T-helper 2 cell treated with Interferon-gamma antibody and Interleukin-4, amounts not matched to agents 100 ng/mL and 5 ng/mL, for 36 hours (primary cell): ENCODE measurements at places on chromosomes 3 and 15. TPM values are rescaled to one million over a fixed set of nuclear protein-coding genes. Genes with fewer than 3 reads are reported as not detected.

Gene EPHB3
- 0.05 and 0.14 TPM in 2 replicates for total RNA-seq

Gene MESP1
- total RNA-seq, result 1.8 and 2.8 TPM in 2 replicates

Gene BLOC1S6
- total RNA-seq, result 36.3 and 37.1 TPM in 2 replicates

Gene CPNE9
- 0.20 and 0.36 TPM in 2 replicates for total RNA-seq

Gene HGD
- total RNA-seq, result 0.50 and 0.64 TPM in 2 replicates

Gene CAND2
- 1.1 and 1.7 TPM in 2 replicates for total RNA-seq

Gene DBR1
- total RNA-seq, result 21.5 and 22.2 TPM in 2 replicates

Gene OR5AC2
- total RNA-seq, result not detected in 2 replicates

Gene MAPKAPK3
- 157 and 159 TPM in 2 replicates for total RNA-seq

Gene ABI3BP
- total RNA-seq, result not detected in 2 replicates

Gene ANKUB1
- total RNA-seq, result not detected in 2 replicates

Gene TMEM158
- total RNA-seq, result 1.0 and 1.1 TPM in 2 replicates

Gene GOLGA6D
- not detected in 2 replicates for total RNA-seq

Gene KLHL40
- not detected in 2 replicates for total RNA-seq

Gene MUC4
- total RNA-seq, result 0.34 and 0.39 TPM in 2 replicates

Gene LTK
- total RNA-seq, result 1.4 and 1.7 TPM in 2 replicates

Gene CYP11A1
- total RNA-seq, result not detected in 2 replicates

Gene ZNF774
- 1.8 and 1.9 TPM in 2 replicates for total RNA-seq

Gene SEMA5B
- total RNA-seq, result not detected in 2 replicates

Gene P4HTM
- 37.9 and 39.8 TPM in 2 replicates for total RNA-seq

Gene FURIN
- 211 and 222 TPM in 2 replicates for total RNA-seq

Gene BLM
- total RNA-seq, result 55.0 and 57.8 TPM in 2 replicates

Gene SAMMSON
- not detected in 2 replicates for total RNA-seq

Gene CELF6
- total RNA-seq, result 0.68 and 0.91 TPM in 2 replicates

Gene ABHD6
- 8.5 and 10.1 TPM in 2 replicates for total RNA-seq

Gene SLC22A13
- 0.59 and 0.93 TPM in 2 replicates for total RNA-seq

Gene SEMA3F
- 0.05 and 0.11 TPM in 2 replicates for total RNA-seq

Gene PRSS50
- total RNA-seq, result not detected in 2 replicates

Gene DOCK3
- total RNA-seq, result 0.93 TPM in 2 replicates

Gene CAMP
- total RNA-seq, result not detected in 2 replicates

Gene CYP8B1
- not detected in 2 replicates for total RNA-seq

Gene CPLX3
- total RNA-seq, result 0.25 TPM in 2 replicates

Gene CD200
- total RNA-seq, result 9.4 and 10.4 TPM in 2 replicates

Gene TSEN2
- total RNA-seq, result 13.9 and 14.0 TPM in 2 replicates

Gene CHL1
- total RNA-seq, result not detected in 2 replicates

Gene EPHA6
- 0.07 TPM in 1 of 2 replicates, not detected in the other for total RNA-seq

Gene ROPN1
- not detected in 2 replicates for total RNA-seq

Gene EIF2A
- 95.3 and 102 TPM in 2 replicates for total RNA-seq

Gene DAZL
- 0.07 TPM in 1 of 2 replicates, not detected in the other for total RNA-seq

Gene ADCY5
- total RNA-seq, result not detected in 2 replicates

Gene RBMS3
- total RNA-seq, result 0.41 and 0.73 TPM in 2 replicates

Gene FETUB
- not detected in 2 replicates for total RNA-seq

Gene C2CD4A
- not detected in 2 replicates for total RNA-seq

Gene HES1
- total RNA-seq, result 2.8 TPM in 2 replicates

Gene C3orf18
- 44.3 and 45.1 TPM in 2 replicates for total RNA-seq

Gene SKOR1
- 0.18 and 0.30 TPM in 2 replicates for total RNA-seq

Gene AADACL2
- not detected in 2 replicates for total RNA-seq

Gene SLCO2A1
- not detected in 2 replicates for total RNA-seq

Gene FILIP1L
- 5.0 and 5.5 TPM in 2 replicates for total RNA-seq

Gene FBLN2
- total RNA-seq, result not detected in 2 replicates

Gene RTP3
- not detected in 2 replicates for total RNA-seq

Gene EPM2AIP1
- 19.7 and 24.4 TPM in 2 replicates for total RNA-seq

Gene UACA
- 0.68 and 1.5 TPM in 2 replicates for total RNA-seq
